Right kidney (tissue), 9 donors: ENCODE measurements at places on chromosomes 12 and 14.

DNA sequence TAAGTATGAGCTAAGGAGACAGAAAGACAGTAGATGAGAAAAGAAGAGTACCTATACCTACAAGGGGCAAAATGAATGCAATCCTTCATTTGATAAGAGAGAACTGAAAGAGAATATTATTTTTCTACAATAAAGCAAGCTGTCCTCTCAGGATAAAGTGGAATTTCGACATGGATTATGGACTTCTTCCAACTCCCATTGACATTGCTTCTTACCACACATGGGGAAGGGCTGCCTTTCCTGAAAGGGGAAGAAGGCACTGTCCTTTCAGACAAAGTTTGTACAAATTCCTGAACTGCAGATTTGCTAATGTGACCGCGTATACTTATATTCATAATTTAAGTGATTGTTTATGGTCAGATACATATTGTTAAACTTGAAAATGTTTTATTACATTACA lies 4.3 kb upstream of the HEBP1 start:
- DNase-seq, result no peak

- DNase-seq, result no peak
Observed at GRCh38 chr12:2796187-2796666, 1.5 kb downstream of the FKBP4 start.

DNA sequence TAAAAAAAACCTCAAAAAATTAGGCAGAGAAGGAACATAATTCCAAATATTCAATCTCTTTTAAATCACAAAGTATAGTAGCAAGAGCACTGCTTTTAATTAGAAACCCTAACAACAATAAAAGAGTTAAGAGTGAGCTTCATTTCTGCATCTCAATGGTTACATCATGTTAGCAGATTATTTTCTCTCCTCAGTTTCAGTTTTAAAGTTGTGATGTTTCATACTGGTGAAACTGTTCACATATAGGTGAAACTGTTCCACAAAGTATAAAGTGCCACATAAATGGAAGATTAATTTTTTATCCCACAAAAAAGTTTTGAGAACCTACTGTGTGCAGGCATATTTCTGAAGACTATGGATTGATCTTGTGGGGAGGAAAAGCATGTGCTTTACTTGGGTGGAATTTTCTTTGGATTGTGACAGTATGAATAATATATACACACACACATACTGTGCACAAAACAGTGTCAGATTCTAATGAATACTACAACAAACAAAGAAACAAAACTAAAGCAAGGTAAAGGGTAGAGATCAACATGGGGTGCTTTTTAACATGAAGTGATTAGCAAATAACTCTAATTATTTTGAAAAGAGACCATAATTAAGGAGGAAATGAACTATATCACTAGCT lies 17.1 kb downstream of the LUM start:
- no peak for DNase-seq

GRCh38 chr14:90509403-90509802 lies 112.6 kb downstream of the CALM1 start:
- DNase-seq, result no peak

DNA sequence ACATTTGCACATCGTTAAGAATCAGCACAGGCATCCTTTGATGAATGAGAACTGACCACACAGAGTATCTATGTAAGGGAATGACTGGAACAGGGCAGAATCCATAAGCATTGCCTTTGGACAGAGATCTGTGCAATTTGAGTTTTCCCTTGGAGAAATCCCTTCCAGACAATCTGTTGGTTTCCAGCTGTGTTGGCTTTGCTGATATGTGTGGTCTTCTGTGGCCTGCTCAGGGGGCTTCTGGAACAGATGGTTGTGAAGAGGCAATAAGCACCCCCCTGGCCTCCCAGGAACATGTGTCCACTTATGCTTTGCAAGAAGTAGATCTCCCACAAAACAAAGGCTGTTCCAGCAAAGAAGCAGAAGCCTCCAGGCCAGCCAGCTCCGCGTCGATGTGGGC lies 111.4 kb upstream of the TMEM132C start:
- no peak for DNase-seq

- no peak for DNase-seq
Observed at GRCh38 chr12:115922952-115923564, 354.4 kb downstream of the MED13L start.

DNA sequence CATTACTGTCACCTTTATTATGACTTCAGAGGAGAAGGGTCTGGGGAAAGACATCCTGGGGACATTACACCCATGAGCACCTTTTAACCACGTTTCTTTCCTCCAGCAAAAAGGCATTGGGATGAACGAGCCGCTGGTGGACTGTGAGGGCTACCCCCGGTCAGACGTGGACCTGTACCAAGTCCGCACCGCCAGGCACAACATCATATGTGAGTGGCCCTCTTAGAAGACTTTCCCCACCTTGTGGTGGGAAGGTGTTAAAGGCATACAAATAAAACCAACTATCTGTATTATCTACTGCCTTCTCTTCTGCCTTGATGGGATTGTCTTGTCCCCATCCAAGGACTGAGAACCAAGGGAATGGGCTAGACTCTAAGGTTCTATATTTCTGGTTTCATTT lies 6.0 kb downstream of the PSMD9 start:
- peak; percentile 42 for DNase-seq

DNA sequence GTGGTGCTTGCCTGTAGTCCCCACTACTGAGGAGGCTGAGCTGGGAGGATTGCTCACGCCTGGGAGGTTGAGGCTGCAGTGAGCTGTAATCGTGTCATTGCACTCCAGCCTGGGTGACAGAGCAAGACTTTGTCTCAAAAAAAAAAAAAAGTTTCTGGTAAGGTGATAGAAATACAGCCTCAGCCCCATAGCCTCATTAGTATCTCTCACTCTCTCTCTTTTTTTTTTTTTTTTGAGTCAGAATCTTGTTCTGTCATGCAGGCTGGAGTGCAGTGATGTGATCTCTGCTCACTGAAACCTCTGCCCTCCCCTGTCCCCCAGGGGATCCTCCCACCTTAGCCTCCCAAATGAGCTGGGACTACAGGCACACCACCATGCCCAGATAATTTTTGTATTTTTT lies 19.2 kb downstream of the MTHFD1 start:
- DNase-seq, result no peak
